ENCODE measurements at places on chromosomes 6 and 20.

DNA sequence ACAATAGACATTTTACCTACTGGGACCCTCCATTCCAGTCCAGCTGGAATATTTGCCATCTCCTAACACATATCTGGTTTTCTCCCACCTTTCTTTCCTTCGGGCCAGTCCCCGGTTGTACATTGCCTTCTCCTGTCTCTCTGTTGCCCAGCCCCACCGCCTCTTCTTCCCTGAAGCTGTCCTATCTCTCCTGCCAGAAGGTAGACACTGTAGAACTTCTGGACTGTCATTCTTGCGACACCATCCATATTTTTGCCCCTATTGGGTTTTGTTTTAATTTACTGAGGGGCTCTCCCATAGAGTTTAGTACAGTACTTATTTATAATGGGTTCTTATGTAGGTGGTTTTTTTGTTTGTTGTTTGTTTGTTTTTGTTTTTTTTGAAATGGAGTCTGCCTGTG, 4.9 kb downstream of the PTK7 start:
- no peak for DNase-seq

GRCh38 chr20:53332022-53332837, 261.4 kb downstream of the ZNF217 start:
- DNase-seq, result no peak

- DNase-seq, result no peak
These were observed 16.1 kb downstream of the FBXO30 start for GRCh38 chr6:145798530-145798929.

- DNase-seq, result no peak
These were observed 152.8 kb downstream of the GRM4 start for GRCh38 chr6:33993091-33993490.

Data from SK-N-MC (cell line).